Stimulated activated CD8-positive, alpha-beta memory T cell treated with anti-CD3 and anti-CD28 coated beads, Interleukin-2, amount 100 ng/mL, for 48 hours (primary cell): ENCODE measurements at places on chromosomes 3 and 15.

DNA sequence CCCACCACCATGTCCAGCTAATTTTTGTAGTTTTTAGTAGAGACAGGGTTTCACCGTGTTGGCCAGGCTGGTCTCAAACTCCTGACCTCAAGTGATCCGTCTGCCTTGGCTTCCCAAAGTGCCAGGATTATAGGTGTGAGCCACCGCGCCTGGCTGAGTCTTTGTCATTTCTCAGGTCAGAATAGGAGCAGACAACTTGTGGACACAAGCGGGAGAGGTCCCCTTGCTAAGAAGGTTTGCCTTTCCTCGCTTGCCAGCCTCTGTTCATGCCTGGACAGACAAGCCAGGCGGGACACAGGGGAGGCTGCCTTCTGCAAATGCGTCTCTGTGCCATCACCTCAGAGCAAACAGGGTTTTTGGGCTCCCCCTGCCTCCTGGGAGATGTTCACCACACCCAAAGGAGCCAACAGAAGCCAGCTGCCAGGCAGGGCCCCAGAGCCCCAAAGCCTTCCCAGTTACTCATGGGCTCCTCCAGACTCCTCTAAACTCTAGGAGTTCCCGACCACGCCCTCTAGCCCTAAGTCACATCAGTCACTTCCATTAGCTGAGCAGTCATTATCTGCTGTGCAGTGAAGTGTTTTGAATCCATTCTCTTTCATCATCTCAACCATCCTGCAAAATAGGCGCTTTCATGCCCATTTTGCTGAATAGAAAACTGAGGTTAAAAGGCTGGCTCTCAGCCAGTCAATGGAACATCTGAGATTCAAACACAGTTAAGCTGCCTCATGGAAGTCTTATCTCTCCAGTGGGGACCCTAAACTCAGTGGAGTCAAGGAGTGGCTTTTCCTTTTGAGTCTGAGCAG lies 245.0 kb downstream of the UACA start:
- DNase-seq, result no peak

GRCh38 chr3:98325055-98325454 lies 28.6 kb upstream of the OR5K4 start:
- DNase-seq, result no peak

GRCh38 chr15:32675466-32675865 lies 34.0 kb downstream of the SCG5 start:
- DNase-seq, result no peak

DNA sequence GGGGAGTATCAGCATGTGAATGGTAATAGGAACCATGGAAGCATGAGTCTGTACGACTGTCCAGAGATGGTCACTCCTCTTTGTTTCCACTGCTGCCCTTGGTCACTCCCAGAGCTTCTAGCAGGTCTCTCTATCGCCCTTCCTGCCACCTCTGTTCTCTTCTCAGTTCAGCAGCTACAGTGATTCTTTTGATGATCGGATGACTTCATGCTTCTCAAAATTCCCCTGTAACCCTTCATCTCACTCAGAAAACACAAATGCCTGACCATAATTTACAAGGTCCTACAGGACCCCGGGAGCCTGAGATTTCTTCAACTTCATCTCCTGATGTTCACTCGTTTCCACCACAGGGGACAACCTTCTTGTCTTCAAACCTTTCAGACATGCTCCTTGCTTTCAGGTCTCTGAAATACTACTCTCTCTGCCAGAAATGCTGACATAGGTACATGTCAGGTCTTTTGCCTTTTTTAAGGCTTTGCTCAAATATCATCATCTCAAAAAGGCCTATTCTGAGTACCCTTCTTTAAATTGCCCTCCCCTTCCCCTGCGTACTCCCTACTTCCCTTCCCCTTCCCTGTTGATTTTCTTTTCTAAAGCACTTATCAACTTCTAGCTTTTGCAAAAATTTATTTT lies 42.1 kb upstream of the BHLHE40 start:
- DNase-seq, result no peak

DNA sequence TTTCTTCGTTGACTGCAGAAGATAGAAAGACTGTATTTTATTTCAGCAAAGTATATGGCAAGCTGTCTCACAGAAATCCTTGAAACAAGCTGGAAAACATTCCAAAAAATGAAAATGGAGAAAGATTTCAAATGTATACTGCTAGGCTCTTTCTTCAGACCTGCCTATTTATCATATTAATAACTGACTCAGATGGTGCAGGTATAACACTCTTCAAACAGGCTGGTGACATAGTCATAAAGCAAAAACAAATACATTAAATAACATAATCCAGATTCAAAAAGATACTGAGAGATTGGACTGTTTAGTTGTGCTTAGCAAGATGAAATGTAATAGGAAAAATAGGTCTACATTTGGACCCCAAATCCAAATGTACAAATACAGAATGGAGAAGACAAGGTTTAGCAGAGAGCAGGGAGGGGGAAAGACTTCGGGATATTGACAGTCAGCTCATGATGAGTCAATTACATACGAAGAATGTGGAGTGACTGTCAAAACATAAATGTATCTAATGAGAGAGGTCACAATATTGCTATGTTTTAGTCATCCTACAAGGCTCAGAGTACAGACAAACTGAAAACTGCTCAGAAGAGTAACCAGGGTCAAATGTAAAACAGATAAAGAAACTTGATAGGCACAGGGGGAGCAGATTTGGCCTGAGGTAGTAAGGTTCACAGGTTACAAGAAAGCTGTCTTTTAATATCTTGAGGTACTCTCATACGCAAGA lies 88.7 kb downstream of the DMXL2 start:
- DNase-seq, result no peak

- DNase-seq, result no peak
Measured at GRCh38 chr15:80997692-80998091, 3.0 kb upstream of the TLNRD1 start.

GRCh38 chr3:71451060-71451459 lies 132.5 kb downstream of the FOXP1 start:
- no peak for DNase-seq

- no peak for DNase-seq
Measured at GRCh38 chr15:52496776-52497470, 31.8 kb downstream of the MYO5A start.

DNA sequence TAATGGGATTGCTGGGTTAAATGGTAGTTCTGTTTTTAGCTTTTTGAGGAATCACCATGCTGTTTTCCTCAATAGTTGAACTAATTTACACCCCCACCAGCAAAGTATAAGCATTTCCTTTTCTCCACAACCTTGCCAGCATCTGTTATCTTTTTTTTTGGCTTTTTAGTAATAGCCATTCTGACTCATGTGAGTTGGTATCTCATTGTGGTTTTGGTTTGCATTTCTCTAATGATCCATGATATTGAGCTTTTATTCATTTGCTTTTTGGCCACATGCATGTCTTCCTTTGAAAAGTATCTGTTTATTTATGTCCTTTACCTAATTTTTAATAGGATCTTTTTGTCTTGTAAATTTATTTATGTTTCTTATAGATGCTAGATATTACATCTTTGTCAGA lies 288.2 kb downstream of the EPHA6 start:
- no peak for DNase-seq

- DNase-seq, result no peak
Measured at GRCh38 chr3:126107957-126108675, 24.2 kb upstream of the SLC41A3 start.

DNA sequence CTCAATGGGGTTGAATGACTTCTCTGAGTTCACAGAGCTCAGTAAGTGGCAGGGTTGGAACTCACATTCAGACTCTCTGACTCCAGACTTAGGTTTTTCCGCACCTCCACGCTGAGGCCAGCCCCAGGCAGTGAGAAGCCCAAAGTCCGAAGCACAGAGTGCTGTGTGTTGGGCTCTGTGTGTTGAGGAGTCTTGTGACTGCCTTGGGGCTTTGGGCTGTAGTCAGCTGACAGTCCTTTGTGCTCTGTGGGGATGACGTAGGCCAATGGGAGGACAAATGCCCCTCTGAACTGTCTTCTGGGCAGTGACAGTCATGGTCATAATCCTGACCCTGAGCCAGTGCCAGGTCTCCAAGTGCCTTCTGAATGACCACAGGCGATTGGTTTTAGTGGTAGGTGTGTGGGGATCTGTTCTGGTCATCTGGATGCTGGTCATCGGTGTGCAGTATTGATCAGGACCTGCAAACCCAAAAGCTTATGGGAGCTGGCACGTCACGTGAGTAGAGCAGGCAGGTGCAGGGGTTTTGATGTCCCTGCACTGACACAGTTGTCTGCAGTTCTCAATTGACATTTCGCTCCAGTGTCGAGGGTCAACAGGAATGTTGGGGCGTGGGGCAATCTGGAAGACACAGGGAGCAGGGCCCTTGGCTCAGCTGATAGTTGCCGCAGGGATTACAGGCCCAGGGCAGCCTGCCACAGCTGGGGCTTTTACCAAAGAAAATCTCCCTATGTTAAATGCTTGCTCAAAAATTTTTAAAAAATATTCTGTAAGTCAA lies 45.3 kb downstream of the CAPN3 start:
- DNase-seq, result no peak

DNA sequence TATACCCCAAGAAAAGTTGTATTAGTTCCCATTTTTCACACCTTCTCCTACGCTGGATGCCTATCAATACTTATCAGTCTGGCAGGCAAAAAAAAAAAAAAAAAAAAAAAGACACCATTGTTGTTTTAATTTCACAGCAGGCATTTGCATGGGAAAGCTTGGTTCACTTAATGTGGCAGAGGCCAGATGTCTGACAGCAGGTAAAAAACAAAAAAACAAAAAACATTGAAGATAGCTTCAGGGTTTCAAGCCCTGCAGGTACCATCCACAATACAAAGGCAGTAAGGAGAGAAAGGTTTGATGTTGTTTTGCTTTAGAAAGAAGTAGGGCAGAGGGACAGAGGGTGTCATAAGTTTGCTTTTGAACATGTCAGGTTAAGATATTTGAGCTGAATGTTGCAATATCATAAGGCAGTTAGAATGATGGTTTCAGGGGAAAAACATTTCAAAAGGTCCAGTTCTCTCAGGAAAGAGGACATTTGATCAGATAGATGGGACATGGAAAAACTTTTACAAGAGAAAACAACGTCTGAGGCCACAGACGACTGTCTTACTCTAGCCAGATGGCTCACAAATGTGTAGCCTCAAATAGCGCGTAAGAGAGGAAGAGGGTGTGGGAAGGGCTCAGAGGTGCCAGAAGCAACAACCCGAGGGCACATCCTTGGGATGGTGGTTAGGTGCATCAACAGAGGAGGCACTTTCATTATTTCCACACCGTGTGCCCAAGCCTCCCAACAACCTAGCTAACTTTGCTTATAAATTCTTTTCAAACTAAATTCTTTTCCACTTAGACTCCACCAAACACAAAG lies 25.7 kb downstream of the PCOLCE2 start:
- DNase-seq, result no peak

DNA sequence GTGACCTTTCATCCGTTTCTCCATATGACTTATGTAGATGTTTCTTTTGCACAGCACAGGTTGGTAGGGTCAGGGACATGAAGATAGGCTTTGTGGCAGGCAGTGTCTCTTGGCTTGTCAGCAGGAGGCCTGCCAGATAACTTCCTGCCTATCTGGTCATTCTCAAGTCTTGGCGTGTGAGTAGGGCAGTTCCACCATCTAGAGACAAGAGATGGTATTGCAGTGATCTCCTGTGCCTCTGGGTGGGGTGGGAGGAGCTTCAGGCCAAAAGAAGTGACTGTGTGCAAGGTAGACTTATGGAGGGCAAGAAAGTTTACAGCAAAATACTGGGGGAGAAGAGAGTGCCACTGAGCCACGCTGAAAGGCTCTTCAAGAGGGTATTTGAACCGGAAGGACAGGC lies 11.0 kb downstream of the TEX264 start:
- no peak for DNase-seq

DNA sequence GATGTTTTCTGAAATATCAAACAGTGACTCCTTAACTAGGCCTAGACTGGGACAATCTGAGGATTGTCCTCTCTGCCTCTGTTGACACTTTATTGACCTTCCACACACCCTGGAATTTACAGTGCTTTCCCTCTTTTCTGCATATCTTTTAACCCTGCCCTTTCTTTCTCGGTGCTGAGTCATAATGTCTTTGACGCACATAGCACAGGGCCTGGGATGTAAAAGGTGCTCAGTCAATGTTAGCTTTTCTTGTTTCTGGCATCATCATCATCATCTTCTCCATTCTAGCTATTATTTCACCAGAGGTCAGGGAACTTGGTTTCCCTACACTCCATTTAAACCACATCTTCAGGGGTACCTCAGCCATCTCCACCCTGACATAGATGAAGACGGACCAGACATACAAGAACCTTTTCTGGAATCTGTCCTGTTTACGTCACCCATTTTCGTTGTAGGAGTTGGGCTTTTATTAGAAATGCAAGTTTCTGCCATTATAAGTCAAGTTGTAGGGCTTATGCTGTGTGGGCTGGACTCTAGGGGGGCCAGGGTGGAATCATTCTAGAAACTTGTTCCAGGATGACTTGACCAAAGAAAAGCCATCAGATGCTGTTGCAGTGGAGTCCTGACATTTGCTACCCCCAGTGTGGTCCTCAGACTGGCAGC lies 46.6 kb downstream of the ZBTB38 start:
- no peak for DNase-seq

GRCh38 chr3:190345027-190345821 lies 23.0 kb upstream of the CLDN1 start:
- DNase-seq, result no peak

DNA sequence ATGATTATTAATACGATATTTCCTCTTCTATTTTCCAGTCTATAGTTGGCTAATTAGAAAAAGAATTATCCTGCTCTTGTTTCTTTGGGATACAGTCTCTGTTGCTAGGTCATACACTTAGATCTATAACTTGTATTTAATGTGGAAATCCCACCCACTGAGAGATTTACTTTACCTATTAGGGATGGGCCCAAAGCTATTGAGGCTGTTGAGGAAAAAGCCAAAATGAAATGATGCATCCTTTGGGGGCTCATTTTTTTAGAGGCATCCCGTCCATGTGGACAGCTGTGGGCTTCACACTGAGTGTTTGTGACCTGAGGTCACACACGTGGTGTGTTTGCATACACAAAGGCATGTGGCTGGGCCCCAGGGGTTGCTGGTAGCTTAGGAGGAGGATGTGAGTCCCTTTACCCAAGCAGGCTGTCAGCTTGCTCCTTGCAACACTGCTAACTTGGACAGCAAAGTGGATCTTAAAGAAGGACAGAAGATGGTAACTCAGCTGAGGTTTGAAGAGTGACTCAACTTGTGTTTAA lies 477.4 kb downstream of the AGBL1 start:
- DNase-seq, result no peak

DNA sequence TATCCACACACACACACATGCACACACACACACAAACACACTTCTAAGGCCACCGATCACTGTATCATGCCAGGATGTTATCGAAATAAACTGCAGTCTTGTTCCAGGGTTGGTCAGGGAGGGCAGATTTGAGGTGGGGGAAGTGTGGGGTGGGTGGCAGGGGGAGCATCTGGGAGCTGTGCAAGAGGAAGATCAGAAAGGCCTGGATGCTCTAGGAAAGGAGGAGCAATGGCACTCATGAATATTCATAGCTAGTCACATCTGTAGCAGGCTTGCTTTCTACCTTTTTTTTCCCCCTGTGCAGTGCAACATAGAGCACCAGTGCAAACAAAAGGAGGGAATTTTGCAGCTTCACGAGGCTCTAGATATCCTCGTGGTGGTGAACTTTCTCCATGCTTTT lies 84.9 kb downstream of the MEIS2 start:
- no peak for DNase-seq

- no peak for DNase-seq
Measured at GRCh38 chr3:78426454-78426853, 1341.3 kb downstream of the ROBO1 start.

GRCh38 chr3:43194490-43195114 lies 88.7 kb upstream of the POMGNT2 start:
- no peak for DNase-seq

GRCh38 chr15:83404121-83404520 lies 43.0 kb upstream of the SH3GL3 start:
- no peak for DNase-seq

GRCh38 chr3:53250453-53250852 lies 5.4 kb downstream of the TKT start:
- no peak for DNase-seq
